ENCODE measurements at places on chromosomes 7 and 10. TPM values are rescaled to one million over a fixed set of nuclear protein-coding genes. Genes with fewer than 3 reads are reported as not detected.

- no peak for DNase-seq
Measured at GRCh38 chr10:10870523-10871241, 147.0 kb upstream of the CELF2 start.

- DNase-seq = no peak
Measured at GRCh38 chr7:82036146-82036886, 266.5 kb upstream of the HGF start.

DNA sequence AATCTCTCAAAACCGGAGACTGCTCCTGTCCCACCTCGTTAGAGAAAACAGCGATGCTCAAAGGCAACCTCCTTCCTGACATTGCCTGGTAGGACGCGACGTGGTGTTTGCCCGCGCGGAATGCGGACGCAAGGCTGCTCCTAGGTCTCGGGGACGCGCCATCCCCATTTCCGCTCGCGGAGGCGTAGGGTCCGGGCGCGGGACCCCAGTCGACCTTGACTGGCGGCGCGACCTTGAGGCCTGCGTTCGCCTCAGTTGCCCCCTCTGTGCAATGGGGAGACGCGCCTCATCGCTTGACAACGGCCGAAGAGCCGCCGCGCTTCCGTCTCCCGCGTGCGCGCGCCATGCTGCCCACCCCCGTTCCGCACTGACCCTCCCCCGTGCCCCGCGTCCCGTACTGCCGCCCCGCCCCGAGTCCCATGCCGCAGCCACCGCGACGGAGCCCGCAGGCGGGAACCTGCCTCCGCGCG, 412 bp upstream of the PPIA start:
- DNase-seq = no peak

GRCh38 chr10:71741671-71742070, 22.1 kb upstream of the C10orf105 start:
- no peak for DNase-seq

DNA sequence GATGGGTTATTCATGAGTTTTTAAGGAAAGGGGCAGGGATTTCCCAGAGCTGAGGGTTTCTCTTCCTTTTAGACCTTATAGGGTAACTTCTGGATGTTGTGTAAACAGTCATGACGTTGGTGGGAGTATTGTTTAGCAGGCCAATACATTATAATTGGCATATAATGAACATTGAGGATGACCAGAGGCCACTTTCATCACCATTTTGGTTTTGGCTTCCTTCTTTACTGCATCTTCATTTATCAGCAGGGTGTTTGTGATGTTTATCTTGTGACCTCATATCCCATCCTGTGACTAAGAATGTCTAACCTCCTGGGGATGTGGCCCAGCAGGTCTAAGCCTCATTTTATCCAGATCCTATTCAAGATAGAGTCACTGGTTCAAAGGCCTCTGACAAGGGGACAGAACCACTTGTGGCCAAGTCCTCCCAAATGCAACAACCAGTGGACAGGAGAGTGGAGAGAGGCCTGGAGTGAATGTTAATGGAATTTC, 77.3 kb upstream of the RPA3 start:
- no peak for DNase-seq

GRCh38 chr10:44035474-44036197, 349.3 kb downstream of the CXCL12 start:
- no peak for DNase-seq

DNA sequence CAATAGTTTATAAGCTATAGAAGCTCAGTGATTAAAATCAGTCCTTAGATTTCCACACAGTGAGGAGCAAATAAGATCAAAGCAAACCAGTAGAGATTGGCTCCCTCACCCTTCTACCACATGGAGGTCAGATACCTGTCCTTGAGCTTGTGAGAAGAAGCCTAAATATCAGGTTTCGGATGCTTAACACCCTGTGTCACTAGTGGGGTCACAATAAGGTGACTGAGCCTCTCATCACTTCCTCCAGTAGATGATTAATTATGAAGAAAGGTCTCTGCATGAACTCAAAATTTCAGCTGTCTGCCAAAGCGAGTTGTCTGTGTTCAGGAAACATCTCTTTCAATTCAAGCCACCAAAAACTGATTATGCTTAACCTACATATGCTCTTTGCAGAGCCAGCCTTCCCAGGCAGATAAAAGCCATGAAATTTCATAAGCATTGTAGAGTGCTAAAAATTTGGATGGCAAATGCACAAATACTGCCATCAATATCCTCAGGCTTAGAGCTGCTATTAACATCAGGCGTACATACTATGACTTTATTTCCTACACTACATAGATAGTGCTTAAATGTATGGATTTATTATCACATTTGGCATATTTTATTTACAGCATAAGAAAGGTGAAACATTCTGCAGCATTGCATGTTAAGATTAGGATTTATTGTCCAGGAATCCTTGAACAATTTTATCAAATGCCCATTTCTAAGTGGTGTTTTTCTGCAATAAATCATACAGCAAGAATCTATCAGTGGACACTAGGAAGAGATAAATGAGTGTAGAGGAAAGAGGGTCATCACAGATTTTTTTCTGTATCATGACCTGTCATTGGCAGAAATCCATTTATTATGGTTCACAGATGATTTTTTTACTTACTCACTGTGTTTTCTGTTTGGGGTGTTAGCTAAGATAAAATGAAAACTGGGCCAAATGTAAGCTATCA, 285.1 kb upstream of the SP8 start:
- DNase-seq = no peak

GRCh38 chr7:1842321-1843221, 172.5 kb downstream of the ELFN1 start:
- DNase-seq = no peak

- DNase-seq = no peak
Measured at GRCh38 chr10:129780198-129780597, 183.9 kb downstream of the EBF3 start.

- no peak for DNase-seq
Measured at GRCh38 chr7:27606270-27607209, 56.1 kb downstream of the HIBADH start.

- DNase-seq = no peak
Measured at GRCh38 chr10:3499120-3499519, 285.9 kb downstream of the KLF6 start.

GRCh38 chr7:82317760-82318159, 125.8 kb downstream of the CACNA2D1 start:
- no peak for DNase-seq

GRCh38 chr7:105786520-105787470, 89.6 kb downstream of the ATXN7L1 start:
- no peak for DNase-seq

The CLEC5A gene
- total RNA-seq = not detected

The RBP4 gene
- not detected for total RNA-seq

The PRPS1L1 gene
- not detected for total RNA-seq

Measured in activated CD8-positive, alpha-beta T cell treated with anti-CD3 and anti-CD28 coated beads for 36 hours (primary cell).